ENCODE measurements at places on chromosomes 6 and 20. TPM values are rescaled to one million over a fixed set of nuclear protein-coding genes. Genes with fewer than 3 reads are reported as not detected.

Gene PNLDC1
- total RNA-seq, result 0.74 TPM

GRCh38 chr6:145836170-145836569 lies 21.6 kb upstream of the FBXO30 start:
- no peak for DNase-seq

DNA sequence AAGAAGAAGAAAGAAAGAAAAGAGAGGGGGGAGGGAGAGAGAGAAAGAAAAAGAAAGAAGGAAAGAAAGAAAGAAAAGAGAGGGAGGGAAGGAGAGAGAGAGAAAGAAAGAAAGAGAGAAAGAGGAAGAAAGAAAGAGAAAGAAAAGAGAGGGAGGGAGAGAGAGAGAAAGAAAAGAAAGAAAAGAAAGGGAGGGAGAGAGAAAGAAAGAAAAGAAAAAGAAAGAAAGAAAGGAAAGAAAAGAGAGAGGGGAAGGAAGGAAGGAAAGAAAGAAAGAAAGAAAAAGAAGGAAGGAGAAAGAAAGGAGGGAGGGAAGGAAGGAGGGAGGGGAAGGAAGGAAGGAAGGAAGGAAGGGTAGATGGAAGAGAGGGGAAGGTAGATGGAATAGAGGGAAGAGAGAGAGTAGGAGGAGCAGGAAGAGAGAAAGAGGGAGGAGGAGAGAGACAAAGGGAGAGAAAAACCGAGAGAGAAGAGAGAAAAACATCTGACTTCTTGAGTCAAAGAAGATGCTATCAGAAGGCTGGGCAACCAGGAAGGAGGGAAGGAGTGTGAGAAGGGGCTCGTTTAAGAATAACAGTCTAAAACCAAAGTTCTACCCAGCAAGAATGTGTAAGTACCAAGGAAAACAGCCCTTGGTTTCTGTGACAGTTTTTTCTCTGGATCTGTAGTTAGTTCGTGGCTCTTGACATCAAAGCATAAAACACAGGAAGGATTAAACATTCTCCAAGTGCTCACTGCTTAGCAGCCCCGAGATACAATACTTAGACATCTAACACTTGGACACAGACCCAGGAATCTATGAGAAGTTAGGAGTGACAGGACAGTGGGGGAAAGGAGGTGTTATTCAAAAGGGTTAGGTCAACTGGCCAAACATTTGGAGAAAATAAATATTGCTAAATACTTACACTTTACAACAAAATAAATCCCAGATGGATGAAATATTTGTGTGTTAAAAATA lies 131.9 kb upstream of the STMND1 start:
- no peak for DNase-seq

Gene SLC17A3
- 1.6 TPM for total RNA-seq

Gene CCND3
- total RNA-seq, result 217 TPM

DNA sequence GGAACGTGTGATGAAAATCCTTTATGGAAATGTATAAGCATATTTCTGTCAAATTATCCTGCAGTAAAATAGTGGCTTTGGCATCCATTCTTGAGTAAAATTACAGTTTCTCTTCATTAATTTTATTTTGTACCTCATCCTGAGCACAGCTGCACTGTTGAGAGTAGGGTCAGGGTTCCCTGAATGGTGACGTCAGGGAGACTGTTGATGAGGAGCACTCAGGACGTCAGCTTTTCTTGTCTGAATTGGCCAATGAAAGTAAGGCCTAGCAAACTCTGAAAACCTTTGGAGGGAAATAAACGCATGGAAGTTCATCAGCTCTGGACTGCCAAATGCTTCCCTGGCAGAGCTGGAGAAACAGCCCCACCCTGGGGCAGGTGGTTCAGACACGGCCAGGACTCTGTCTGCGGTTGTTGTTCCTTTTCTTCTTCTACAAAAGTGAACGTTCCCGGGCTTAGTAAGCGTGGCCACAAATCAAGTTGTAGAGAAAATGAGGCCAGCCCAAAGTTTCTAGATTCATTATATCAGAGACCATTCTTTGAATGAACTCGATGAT lies 179.7 kb upstream of the EXOC2 start:
- DNase-seq, result no peak

DNA sequence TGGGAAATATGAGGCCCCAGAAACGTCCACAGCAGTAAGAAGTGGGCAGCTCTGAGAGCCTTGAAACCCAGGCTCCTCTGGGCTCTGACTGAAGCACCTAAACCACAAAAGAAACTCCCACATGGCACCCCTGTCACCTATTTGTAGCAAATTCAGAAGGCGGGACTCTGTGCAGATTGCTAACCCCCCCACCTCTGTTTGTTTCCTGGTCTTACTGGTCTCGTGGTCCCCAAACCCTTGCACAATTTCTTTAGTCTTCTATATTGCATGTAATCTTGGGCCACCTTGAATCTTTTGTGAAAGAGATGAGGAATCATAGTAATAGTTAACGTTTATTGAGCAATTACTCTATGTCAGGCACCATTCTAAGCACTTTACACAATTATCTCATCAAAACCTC lies 154.3 kb downstream of the PREX1 start:
- no peak for DNase-seq

Gene ZBTB12
- 4.8 TPM for total RNA-seq

Gene FRMD1
- not detected for total RNA-seq

DNA sequence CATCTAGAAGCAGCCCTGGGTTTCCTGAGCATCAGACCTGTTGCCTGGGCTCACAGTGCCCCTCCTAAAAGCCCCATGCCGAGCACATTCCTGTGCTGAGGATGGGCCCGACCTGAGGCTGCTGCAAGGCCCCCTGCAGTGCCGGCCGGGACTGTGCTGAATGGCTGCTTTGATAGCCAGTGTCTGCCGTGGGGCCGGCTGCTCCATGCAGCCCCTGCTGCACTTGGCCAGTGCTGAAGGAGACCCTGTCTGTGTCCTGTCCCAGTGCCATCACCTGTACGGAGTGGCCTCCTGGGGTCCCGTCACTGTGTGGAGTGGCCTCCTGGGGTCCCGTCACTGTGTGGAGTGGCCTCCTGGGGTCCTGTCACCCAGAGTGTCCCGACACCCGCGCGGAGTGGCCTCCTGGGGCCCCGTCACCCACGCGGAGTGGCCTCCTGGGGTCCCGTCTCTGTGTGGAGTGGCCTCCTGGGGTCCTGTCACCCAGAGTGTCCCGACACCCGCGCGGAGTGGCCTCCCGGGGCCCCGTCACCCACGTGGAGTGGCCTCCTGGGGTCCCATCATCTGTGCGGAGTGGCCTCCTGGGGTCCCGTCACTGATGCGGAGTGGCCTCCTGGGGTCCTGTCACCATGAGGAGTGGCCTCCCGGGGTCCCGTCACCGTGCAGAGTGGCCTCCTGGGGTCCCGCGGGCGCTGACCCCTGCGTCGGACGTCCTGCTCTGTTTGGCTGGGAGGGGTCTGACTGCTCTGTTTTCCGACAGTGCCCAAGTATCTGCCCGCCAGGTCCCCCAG lies 7.0 kb downstream of the COL9A3 start:
- no peak for DNase-seq

DNA sequence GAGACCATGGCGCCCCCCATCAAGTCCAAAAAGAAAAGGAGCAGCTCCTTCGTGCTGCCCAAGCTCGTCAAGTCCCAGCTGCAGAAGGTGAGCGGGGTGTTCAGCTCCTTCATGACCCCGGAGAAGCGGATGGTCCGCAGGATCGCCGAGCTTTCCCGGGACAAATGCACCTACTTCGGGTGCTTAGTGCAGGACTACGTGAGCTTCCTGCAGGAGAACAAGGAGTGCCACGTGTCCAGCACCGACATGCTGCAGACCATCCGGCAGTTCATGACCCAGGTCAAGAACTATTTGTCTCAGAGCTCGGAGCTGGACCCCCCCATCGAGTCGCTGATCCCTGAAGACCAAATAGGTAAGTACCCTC lies 41.7 kb upstream of the NAA20 start:
- no peak for DNase-seq

Gene MTFR2
- 18.4 TPM for total RNA-seq

- DNase-seq, result no peak
Measured at GRCh38 chr20:36343641-36344040, 37.5 kb downstream of the DLGAP4 start.

Gene EYA2
- not detected for total RNA-seq

Gene GHRH
- total RNA-seq, result not detected

- DNase-seq, result no peak
Measured at GRCh38 chr20:60804240-60804917, 447.7 kb upstream of the CDH4 start.

DNA sequence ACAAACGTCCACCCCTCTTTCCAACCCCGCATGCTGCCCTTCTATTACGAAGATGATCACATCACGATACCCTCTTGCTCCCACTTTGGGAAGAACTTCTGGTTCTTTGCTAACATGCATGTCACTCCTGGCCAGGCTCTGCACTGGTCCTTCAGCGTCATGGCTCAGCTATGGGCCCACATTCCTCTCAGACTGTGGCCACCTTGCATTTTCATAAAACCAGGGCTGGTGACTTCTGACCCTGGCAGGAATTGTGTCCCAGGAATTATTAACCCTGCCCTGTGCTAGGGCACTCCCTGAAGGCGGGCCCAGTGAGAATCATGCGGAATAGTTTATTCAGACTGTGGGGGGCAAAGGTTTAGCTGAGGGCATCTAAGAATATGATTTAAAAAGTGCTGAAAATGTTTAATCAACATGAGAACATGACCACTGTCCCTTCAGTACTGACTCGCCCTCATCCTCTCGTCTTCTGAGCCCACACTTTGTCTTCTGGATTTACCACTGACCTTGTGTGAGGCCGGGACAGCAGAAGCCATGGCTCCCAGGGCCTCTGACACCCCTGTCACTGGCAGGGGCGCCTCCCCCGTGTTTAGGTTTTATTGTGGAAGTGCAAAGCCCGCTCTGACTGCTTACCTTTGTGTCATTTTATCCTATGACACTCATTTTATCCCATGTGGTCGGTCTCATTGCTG lies 38.1 kb upstream of the THBS2 start:
- no peak for DNase-seq

DNA sequence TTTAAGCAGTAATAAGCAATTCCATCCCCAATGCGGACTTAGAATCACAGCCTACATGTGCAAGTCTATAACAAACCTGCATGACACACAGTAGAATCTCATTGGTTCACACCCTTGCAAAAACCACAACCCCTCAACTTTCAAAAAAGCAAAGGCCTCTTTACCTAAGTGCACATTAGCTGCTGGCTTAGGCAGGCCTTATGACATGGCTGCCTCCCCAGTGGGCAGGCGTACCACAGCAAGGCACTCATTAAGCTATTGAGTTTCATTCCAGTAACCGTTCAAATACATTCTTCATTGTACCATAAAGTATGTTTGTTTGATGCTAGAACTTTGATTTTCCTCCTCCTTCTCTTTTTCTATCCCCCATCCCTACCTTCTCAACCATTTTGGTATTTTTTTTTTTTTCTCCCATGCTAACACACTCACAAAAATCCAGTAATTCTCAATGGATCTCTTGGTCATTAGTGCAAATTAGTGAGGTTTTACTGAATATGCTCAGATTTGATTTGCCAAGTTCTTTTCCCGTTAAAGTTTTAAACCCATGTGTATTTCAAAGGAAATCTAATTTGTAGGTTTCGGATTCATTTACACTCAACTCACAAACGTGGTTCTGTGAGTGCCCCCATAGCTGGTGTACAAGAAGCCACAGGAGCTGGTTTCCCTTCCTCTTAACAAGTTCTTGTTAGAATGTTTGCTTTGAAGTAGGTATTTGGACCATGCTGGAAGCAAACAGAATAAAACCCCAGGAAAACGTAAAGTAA lies 460.4 kb upstream of the RUNX2 start:
- DNase-seq, result no peak

- DNase-seq, result no peak
Measured at GRCh38 chr6:135012764-135013163, 41.9 kb downstream of the HBS1L start.

- no peak for DNase-seq
Measured at GRCh38 chr6:91562955-91563354, 976.1 kb upstream of the MAP3K7 start.

DNA sequence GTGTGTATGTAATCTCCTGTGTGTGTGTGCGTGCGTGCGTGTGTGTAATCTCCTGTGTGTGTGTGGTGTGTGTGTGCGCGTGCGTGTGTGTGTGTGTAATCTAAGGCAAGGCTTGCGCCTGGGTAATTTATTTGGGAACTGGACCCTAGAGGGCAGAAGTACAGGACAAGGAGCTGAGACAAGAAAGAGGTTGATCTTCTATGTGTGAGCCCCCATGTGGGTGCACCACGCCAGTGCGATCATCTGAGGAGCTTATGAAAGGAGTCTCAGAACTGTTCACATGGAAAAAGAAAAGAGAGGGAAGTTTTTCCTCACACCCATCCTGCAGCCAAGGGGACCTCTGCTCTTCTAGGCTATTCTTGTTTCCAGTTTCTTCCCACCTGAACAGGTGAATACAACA lies 220.1 kb upstream of the GGTLC1 start:
- no peak for DNase-seq

GRCh38 chr6:107491138-107491609 lies 1.3 kb downstream of the SOBP start:
- DNase-seq, result no peak

DNA sequence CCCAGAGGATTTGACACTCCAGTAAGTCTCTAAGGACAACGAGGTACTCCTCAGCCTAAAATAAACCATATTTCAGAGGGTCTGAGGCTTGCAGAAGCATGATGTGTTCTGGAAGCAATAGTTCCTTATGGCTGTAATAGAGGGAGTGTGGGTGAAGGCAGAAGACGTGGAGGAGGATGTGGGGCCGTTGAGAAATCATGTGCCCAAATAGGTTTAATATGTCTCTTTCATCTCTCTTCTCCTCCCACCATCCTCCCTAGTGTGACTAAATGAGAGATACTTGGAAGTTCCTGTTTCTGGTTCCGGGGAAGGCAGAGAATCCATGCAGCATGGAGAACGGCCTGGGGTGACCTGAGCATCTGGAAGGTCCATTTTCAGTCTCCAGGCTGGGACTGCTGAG lies 174.0 kb upstream of the RSPO3 start:
- no peak for DNase-seq

GRCh38 chr20:44457016-44457415 lies 18.7 kb upstream of the TTPAL start:
- DNase-seq, result no peak

Gene C6orf141
- total RNA-seq, result not detected

DNA sequence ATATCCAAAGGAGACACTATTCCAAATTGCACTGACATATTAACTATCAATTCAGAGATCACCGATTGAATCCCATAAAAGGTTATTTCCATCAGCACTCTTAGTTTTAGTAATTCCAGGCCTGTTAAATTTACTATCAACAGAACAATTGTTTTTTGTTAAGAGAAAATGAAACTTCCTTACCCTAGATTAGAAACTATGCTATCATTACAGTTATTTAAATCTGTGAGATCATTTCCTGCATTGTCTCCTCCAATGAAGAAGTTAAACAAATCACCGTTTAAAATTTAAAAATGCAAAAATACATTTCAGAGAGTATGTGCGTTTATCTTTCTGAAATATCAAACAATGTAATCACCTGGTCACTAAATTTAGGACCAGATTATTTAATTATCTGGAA lies 57.5 kb downstream of the HIVEP2 start:
- no peak for DNase-seq

Gene CD93
- total RNA-seq, result 1.9 TPM

GRCh38 chr20:34268851-34269636 lies 27.8 kb downstream of the ASIP start:
- DNase-seq, result no peak
